ENCODE measurements at places on chromosomes 12 and 14.

DNA sequence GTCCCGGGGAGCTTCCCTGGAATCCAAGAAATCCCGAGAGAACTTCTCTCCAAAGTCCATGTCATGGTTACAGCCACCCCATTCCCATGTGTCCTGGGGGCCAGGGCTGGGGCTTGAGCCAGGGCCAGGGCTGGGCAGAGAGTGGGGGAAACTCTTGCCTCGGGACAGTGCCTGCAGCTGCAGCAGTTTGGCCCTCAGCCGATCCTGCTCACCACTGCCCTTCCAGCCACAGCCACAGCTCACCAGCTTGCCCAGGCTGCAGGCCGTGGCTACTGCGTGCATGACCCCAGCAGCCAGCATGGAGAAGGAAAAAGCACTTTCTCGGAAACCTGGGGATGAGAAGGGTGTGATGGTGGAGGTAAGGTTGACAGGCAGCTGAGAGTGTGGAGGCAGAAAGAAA lies 3.5 kb downstream of the WNT10B start:
- no peak for DNase-seq

- DNase-seq: no peak
Measured at GRCh38 chr12:52090291-52090690, 10.8 kb downstream of the SMIM41 start.

DNA sequence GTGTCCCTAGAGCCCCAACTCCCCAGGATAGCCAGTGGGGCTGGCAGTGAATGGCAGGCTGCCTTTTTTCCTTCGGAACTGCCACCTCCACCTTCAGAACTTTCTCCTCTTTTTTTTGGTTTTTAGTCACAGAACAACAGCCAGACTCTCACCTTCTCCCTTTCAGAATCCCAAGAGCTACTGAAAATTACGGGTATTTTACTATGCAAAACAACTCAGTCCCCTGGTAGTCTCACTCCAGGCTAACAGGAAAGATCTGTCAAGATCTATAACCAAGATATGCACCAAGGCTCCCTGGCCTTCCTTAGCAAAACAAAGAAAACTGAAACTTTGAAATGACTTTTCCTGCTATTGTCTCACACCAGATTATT lies 12.5 kb downstream of the PLEKHG6 start:
- DNase-seq: no peak

DNA sequence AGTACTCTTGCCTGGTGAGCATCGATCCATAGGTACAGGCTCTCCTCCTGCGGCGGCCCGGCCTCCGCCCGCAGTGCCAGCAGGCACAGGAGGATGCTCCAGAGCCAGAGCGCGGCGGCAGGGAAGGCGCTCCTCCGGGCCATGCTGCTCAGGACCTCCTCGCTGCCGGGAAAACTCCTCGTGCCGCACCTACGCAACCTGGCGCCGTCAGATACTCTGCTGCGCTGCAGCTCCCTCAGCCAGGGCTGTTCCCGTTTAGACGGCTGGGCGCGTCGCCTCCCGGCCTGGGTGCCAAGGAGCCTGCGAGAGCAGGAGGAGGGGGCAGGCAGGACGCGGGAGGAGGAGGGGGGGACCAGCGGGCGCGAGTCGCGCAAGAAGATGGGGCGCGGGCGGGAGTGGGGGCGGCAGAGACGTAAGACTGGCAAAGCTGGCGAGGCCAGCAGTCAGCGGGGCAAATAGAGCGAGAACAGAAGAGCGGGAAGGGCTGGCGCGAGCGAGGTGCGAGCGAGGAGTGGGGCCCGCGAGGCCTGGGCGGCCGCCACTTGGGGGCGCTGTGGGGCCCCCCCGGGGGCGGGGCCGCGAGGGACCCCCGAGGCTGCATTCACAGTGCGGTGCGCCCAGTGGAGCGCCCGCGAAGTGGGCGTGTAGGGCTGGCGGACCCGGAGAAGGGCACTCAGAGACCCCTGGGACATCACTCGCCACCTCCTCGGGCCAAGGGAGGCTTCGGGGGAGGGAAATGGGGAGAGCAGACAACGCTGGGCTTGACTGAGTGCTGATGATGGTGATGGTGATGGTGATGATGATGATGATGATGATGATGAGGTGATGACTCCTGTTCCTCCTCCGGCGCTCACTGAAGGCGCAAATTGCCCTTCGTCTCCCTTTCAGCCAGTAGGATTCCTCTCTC lies at the start of gene WIF1:
Gene WIF1 (minus strand): TSS at position 257 of the 907 bp plus-strand sequence. CDS start 114 bp downstream, at position 143.
- no peak for DNase-seq

DNA sequence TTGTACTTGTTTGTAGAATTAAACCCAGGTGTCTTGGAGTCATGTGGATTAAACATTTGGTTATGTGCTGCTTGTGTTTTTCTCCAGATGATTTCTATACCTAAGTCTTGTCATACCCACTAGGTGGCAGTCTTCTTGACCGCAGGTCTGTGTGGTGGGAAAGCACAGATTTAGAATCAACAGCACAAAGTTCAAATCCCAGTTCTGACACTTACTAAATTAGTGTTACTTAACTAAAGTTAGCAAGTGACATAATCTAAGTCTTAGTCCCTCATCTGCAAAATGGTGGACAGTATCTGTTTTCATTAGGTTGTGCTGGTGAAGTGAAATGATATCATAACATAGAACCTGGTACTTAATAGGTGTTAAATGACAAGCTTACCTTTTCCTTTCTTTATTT lies 151.0 kb upstream of the ARHGAP5 start:
- DNase-seq: peak; percentile 58

Data from kidney capillary endothelial cell (primary cell).